Stimulated activated CD4-positive, alpha-beta T cell treated with anti-CD3 and anti-CD28 coated beads, TNF-alpha, amount 100 ng/mL, for 24 hours (primary cell): ENCODE measurements at places on chromosomes 7 and 10.
A peak's percentile ranks its signal among the peaks of the same experiment; 100 is the strongest.

GRCh38 chr10:121708728-121709674, 110.8 kb upstream of the FGFR2 start:
- DNase-seq, result no peak

GRCh38 chr10:83663918-83664317, 475.4 kb upstream of the GHITM start:
- no peak for DNase-seq

DNA sequence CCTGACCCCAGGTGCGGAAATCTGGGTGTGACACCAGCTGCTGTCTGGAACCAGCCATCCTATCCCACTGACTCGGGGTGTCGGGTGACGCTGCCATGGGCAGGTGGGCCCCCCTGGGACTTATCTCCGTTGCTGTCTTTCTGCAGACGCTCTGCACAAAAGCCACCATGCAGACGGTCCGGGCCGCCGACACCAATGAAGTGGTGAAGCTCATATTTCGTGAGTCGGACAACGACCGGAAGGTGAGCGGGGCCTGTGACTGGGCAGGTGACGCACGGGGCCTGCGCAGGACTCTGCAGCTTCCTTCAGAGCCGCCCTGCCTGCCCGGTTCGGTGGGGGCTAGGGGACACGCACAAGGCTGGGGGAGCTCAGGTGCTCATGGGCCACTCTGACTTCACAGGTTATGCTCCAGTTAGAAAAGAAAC, 36.6 kb downstream of the NKX6-2 start:
- no peak for DNase-seq

DNA sequence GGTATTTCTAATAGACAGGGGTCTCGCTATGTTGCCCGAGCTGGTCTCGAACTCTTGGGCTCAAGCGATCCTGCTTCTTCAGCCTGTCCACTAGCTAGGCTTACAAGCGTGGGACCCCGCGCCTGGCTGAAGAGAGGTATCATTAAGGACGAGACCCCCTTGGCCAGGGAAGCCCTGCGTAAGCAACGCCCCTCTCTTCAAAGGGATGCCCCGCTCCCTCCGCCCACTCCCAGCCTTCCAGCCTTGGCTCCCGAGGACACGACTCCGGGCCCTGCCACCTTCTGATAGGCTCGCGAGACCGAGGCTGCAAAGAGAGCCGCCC, 220 bp upstream of the ZKSCAN5 start:
- DNase-seq, result no peak

DNA sequence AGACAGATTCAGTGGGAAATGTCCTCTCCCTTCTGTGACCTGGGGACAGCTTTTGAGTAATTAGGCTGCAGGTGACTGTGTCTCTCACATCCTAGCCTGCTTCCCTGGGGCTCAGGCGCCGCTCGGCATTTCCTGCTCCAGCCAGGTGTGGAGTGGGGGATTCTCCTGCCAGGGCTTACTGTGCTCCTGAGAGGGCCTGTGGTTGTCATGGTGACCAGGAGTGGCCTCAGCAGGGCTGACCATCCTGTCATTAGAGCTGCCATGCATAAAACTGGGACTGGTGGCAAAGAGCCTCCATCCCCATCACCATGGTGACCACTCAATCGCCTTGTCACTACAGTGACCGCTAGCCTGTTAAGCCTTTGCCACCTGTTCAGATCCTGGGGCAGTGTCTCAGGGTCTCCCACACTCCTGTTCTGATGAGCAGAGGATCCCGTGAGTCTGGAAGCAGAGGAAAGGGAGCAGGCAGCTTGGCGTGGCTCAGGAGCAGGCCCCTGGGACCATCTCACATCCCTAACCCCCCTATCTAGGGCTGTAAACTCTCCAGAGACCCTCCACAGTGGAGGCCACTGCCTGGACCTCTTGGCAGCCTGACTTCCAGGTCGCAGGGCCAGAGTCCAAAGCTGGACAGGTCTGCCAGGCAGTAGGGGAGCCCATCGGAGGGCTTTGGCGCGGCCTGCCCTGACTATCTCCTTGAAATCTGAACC, at the start of gene GCK:
GCK (minus strand) TSS at position 154 of the 707 bp plus-strand sequence. CDS start 486 bp downstream, outside the sequence.
- DNase-seq, result no peak

GRCh38 chr7:40996233-40996677, 706.6 kb downstream of the INHBA start:
- DNase-seq, result no peak

GRCh38 chr10:86354761-86355540, 11.6 kb downstream of the GRID1 start:
- DNase-seq, result no peak

GRCh38 chr10:110429301-110429700, 68.4 kb upstream of the DUSP5 start:
- no peak for DNase-seq

DNA sequence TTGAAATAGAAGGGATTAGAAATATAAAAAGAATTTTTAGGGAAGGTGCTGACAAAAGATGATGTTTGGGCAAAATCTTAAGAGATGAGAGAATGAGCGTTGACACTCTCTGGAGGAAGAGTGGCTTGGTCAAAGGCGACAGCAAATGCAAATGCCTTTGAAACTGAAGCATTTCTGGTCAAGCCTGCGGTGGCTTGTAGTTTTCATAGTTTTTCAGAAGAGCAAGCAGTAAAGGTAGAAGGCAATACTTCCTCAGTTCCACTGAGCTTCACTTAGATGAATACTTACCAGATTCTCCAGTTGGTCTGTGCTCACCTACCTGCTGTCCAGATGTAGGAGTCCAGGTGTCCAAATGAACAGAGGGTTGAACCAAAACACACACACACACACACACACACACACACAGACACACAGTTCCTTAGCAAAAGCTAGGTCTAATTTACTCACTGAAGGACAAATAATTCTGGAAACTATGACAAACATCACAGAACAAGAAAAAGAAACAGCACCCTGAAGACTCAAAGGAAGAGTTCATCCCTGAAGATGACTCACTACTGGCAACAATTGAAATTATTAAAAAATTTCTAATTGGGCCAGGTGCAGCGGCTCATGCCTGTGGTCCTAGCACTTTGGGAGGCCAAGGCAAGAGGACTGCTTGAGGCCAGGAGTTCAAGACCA, 12.1 kb upstream of the STK17A start:
- no peak for DNase-seq

GRCh38 chr7:47478017-47478344, 103.9 kb downstream of the TNS3 start:
- DNase-seq, result no peak

DNA sequence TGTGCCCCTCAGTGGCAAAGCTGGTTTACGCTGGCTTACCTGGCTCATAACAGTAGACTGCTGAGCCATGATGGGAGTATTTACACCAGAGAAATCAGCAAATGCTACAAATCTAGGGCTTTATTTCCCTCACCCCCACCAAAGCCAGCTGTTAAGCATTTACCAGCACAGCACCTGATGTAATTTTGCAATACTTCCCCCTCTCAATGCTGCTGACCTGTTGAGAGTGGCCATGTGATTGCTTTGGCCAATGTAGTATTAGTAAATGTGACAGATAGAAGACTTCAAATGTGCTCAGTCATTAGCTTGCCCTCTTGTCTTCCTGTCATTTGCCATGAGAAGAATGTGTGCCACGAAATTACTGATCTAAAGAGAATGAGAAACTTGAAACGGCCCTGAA, 46.6 kb downstream of the HERPUD2 start:
- DNase-seq, result no peak

DNA sequence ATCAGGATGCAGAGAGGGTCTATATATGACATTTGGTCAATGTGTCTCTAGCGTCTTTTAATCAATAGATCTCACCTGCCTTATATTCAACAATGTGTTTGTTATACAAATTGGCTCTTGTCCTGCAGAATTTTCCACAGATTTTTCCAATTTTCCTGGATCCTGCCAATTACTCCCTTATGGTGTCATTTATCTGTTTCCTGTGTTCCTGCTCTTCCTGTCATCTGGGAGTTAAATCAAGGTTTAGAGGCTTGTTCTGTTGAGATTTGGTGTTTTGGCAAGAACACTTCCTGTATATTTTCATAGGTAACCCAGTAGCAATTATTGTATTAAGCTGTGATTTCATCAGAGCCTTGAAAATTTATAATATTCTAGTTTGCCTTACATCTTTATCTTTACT, 8.8 kb upstream of the C10orf71 start:
- no peak for DNase-seq

- DNase-seq, result no peak
Observed at GRCh38 chr10:77279207-77279606, 358.4 kb downstream of the KCNMA1 start.

- DNase-seq, result no peak
Observed at GRCh38 chr7:101303102-101303701, 18.4 kb downstream of the IFT22 start.

GRCh38 chr10:128097783-128098182, 28.4 kb downstream of the MKI67 start:
- no peak for DNase-seq

DNA sequence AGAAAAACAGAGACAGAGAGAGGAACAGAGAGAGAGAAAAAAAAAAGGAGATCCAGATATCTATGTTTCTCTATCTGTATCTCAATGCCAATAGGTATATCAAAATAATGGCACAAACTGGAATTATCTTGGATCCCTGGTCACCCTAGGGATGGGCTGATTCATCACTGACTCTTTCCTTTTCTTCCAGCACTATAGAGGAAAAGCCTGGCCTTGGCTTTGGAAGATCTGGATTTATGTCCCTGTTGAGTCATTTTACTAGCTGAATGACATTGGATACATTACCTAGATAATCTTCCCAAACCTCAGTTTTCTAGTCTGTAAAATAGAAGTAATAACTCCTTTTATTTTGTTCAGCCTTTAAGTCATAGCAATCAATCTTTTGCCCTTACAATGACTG, 152.8 kb upstream of the GDF10 start:
- no peak for DNase-seq

DNA sequence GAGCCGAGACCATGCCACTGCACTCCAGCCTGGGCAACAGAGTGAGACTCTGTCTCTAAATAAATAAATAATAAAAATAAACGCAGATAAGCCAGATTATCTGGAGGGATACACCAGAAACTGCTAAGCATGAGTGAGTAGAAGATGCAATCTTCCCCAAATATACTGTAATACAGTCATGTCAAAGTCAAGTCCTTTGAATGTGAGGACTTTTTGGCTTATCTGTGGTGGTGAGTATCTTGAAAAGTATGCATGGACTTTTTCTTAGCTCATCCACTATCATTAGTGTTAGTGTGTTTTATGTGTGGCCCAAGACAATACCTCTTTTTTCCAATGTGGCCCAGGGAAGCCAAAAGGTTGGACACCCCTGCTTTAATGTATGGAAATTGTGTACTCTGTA, 44.7 kb upstream of the PITRM1 start:
- DNase-seq, result no peak

- no peak for DNase-seq
Observed at GRCh38 chr10:97013983-97014382, 171.8 kb downstream of the SLIT1 start.

GRCh38 chr7:70777251-70777650, 354.7 kb upstream of the GALNT17 start:
- DNase-seq, result no peak

DNA sequence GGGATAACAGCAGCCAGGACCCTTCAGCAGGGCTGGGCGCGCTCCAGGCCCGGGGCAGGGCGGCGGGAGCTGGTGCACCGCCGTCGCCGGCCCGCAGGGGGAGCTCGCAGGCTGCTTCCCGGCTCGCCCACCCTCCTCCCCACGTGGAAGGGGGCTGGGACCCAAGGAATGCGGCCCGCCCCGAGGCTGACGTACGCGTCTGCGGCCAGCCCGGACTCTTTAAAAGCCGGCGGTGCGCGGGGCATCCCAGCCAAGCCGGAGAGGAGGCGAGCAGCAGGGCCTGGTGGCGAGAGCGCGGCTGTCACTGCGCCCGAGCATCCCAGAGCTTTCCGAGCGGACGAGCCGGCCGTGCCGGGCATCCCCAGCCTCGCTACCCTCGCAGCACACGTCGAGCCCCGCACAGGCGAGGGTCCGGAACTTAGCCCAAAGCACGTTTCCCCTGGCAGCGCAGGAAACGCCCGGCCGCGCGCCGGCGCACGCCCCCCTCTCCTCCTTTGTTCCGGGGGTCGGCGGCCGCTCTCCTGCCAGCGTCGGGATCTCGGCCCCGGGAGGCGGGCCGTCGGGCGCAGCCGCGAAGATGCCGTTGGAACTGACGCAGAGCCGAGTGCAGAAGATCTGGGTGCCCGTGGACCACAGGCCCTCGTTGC, at the start of gene PFKFB3:
PFKFB3 (plus strand) TSS at position 249 of the 647 bp plus-strand sequence; CDS start at position 578, 329 bp downstream.
- peak; percentile 86 for DNase-seq

- no peak for DNase-seq
Observed at GRCh38 chr7:45573661-45574415, at the start of gene ADCY1. Gene ADCY1 (plus strand): TSS chr7:45574368. CDS start chr7:45574544, 176 bp downstream.

DNA sequence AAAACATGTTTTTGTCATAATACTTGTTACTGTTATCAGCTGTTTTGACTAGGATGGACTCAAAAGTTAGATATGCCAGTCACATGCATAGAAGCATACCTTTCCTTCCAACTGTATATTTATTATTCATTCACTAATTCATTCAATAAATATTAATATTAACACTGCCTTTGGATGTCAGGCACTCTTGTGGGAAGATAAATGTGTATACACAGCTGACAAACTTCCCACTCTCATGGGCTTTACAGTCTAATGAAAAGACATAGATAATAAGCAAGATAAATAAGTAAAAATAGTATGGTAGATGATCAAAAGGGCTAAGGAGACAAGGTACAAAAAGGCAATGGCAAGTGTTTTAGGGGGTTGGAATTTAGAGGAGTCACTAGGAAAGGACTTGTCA, 180.1 kb upstream of the SMIM30 start:
- no peak for DNase-seq

- DNase-seq, result no peak
Observed at GRCh38 chr7:73626814-73627213, 2.5 kb upstream of the MLXIPL start.

DNA sequence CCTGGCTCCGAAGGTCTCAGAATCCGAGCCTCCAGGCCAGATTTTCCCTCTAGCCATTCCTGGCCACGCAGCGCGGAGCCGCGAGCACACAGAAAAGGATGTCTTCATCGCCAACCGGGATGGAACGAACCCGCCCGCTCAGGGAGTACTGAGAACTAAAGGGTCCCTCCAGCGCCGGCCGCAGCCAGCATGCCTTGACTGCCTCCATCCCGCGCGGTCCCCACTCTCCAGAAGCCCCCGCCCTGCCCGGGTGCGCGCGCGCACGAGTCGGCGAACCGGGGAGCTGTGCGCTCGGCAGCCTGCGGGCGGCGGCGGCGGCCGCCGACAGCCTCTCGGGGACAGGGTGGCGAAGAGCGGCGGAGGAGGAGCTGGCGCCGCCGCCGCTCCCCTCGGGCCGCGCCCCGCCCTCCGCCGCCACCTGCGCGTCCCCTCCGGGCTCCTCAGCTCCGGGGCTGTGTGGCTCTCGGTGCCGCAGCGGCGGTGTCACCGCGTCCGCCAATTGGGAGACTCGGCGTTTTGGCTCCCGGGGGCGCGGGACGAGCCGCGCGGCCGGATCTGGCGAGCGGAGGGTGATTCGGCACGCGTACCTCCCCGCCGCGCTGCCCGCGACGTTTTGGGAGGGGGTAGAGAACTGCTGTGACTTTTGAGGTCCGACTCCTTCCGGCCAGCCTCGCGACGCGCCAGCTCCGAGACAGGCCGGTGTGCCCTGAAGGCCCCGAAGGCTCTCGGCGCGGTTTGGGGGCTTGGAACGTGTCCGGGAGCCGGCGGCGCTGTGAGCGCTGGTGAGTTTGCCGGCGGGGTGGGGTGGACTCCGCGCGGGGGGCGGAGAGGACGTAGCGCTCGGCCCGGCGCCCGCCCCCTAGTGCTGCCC, 453 bp upstream of the GALNT17 start:
- no peak for DNase-seq
